ENCODE measurements at places on chromosomes 11 and 22.

DNA sequence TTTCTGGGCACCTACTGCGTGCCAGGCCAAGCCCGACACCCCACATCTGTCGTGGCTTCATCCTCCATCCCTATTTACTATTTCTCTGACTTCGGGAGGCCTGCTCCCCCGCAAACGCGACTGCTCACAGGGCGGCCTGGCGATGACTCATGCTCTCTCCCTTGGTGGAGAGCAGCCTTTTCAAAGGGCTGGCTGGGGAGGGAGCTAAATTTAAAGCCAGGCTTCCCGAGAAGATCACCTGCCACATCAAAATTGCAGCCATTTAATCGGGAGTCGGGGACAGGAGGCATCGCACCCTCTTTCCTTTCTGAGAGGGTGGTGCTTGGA, 24.9 kb upstream of the SHISAL1 start:
- no peak for DNase-seq

DNA sequence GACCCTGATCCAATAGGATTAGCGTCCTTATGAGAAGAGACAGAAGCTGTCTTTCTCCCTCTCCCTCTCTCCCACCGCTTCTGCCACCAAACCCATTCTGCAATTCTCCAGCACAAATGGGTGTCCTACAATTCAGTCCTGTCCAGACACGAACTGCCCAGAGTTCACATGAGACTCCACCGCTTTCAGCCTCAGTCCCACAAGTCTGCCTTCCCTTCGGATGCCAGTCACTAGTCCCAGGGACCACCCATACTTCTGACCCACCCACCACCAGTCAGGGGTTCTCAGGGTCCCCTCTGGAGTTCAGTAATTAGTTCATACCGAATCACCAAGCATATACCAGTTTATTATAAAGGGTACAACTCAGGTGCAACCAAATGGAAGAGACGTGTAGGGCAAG, 73.6 kb downstream of the TRIM29 start:
- no peak for DNase-seq

- DNase-seq: no peak
These were observed 1232.8 kb downstream of the TBC1D22A start for GRCh38 chr22:47995264-47995627.

DNA sequence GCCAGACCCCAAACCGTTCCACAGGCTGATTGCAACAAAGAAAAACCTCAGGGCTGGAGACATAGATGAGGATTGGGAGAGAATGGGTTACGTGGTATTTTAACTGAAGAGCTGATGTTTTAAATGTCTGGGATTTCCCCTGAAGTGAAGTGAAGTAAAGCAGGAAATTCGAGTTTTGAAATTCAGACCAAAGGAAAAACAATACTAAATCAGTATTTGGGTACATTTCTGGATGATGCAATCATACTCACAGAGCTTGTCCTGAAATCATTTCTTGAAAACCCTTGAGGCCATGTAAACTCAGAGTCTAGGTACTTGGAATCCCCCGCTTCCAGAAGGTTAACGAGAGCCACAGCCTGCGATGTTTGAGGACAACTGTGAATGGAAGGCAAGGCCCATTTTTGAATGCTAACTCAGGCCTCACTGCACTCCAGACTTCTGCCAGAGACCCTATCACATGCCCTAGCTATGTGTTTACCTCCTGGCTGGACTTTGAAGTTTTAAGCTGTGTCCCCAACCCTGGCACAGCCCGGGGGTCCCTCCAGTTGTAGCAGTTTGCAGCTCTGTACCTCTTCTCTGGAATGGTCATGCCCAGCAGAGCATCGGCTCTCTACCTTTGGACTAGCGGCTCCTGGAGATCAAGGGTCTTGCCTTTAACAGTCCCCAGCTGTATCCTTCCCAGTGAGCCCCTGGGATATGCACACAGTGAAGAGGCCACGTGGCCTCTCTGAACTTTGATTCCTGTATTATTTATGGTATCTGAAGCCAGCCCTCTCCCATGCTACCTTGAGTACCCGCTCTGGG, 5.4 kb upstream of the FTH1 start:
- no peak for DNase-seq

GRCh38 chr11:133024301-133024700, 508.0 kb downstream of the OPCML start:
- DNase-seq: no peak

GRCh38 chr11:118059246-118059940, 17.5 kb upstream of the TMPRSS4 start:
- peak; percentile 38 for DNase-seq

DNA sequence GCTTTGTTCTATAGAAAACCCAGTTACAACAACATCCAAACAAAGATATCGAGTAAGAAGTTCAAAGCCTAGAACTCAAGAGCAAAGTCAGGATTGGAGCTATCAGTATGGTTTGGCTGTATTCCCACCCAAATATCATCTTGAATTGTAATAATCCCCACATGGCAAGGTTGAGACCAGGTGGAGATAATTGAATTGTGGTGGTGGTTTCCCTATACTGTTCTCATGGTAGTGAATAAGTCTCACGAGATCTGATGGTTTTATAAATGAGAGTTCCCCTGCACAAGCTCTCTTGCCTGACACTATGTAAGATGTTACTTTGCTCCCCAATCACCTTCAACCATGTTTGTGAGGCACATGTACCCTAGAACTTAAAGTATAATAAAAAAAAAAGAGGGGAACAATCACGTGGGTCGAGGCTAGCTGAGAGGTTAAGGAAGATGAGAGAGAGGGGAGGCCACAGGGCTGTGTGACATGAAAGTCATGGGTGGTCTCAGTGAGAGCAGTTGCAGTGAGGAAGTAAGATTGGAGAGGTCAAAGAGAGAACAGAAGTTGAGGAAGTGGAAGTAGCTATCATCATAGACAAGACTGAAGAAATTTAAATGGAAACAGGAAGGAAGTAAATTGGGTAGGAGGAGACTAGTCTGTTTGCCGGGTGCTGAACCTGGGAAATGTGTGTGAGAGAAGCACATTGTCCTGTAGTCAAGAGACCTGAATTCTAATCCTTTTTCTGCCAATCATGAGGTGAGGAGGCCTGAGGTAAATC, 80.1 kb upstream of the CD44 start:
- no peak for DNase-seq

DNA sequence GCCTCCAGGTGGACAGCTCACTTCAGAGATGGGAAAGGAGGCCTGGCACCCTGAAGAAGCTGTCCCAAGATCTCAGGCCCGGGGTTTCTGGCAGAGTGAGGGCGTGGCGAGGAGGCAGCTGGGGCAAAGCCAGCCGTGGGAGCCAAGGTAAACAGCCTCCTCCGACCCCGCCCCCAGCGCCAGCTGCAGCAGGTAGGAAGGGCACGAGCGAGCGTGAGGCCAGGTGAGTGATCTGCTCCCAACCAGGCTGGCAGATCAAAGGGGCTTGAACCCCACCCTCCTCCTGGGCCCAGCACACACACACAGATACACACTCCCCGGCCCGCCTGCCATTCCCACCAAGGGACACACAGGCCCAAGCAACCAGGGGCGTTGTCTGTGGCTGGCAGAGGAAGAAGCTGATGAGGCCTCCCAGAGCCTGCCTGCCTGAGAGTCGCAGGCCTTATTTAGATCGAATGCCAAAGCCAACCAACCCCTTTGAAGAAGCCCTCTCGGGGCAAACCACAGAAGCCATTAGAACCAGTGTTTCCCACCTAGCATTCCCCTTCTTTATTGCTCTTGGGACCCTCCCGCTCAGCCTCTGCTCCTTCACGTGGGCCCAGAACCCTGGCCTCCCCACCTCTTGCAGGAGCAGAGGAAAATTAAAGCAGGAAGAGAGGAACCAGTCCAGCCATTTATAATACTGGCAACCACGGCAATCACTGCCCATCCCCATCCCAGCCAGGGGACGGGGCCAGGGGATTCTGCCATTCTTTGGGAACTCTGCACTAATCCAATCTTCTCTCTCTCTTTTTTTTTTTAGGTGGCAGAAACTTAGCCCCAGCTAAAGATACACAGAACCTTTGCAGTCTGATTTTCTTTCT, 5.0 kb downstream of the PDGFB start:
- DNase-seq: no peak

- no peak for DNase-seq
These were observed 1.8 kb upstream of the SLC15A3 start for GRCh38 chr11:60953781-60954180.

DNA sequence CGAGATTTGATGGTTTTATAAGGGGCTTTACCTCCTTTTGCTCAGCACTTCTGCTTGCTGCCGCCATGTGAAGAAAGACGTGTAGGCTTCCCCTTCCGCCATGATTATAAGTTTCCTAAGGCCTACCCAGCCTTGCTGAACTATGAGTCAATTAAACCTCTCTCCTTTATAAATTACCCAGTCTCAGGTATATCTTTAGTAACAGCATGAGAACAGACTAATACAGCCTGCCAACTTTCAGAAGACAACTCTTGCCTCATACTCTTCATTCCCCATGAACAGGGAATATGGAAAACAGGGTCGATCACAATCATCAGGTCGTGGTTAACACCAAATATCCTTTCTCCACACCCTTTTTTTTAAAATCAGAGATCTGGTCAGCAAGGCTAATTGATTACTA, 83.0 kb downstream of the MPPED2 start:
- DNase-seq: no peak

GRCh38 chr11:44404736-44405395, 94.9 kb upstream of the ALX4 start:
- no peak for DNase-seq

GRCh38 chr11:76838678-76839068, 22.0 kb upstream of the ACER3 start:
- no peak for DNase-seq

GRCh38 chr22:46139895-46140350, 10.4 kb upstream of the PPARA start:
- no peak for DNase-seq

DNA sequence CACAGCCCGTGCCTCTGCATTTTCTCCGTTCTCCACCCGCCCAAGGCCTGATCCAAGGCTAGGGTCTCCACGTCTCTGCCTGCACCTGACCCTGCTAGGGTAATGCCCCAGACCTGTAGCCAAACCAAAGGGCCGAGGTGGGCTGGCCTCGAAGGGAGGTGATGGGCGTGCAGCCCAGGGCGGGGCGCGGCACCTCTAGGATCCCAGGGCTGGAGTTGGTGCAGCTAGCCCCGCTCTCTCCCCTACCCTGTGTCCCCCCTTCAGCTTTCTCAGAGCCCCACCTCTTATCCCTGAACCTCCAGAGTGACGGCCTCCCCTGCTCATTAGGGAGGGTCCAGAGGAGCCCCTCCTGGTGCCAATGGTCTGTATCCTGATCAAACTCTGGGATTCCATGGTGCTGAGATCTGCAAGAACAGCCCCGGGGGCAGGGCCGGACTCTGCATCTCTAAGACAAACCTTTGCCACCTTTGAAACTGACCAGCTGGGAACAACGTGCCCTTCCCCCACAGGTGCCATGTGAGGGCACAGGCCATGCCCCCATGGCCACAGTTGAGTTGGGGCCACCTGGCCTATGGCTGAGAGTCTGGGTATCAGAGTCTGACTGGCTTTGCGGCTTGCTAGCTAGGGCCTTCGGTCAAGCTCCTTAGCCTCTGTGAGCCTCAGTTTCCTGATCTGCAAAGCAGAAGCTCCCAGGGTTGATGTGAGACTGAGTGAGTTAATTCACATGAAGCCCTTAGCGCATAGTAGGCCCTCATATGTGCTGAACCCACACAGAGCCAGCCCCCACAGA, 23.1 kb upstream of the CBX7 start:
- no peak for DNase-seq

GRCh38 chr11:96241331-96241841, 101.6 kb downstream of the MAML2 start:
- DNase-seq: no peak

GRCh38 chr22:36326178-36327161, 61.3 kb downstream of the MYH9 start:
- no peak for DNase-seq

DNA sequence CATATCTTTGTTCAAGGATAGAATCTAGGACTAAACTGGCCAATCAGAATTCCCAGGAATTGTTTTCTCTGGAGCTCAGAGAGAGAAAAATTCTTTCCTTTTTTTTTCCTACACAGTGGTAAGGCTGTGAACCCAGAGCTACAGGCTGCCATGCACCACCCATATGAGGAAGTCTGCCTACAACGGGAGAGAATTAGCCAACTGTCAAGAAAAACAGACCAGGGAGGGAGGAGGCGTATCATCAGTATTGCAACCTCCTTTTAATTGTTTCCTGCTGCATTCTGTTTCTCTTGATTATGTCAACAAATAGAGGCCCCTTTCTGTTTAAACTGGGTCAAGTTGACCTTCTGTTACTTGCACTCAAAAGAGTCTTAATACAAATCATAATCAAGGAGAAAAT, 176.5 kb upstream of the UBASH3B start:
- DNase-seq: no peak

DNA sequence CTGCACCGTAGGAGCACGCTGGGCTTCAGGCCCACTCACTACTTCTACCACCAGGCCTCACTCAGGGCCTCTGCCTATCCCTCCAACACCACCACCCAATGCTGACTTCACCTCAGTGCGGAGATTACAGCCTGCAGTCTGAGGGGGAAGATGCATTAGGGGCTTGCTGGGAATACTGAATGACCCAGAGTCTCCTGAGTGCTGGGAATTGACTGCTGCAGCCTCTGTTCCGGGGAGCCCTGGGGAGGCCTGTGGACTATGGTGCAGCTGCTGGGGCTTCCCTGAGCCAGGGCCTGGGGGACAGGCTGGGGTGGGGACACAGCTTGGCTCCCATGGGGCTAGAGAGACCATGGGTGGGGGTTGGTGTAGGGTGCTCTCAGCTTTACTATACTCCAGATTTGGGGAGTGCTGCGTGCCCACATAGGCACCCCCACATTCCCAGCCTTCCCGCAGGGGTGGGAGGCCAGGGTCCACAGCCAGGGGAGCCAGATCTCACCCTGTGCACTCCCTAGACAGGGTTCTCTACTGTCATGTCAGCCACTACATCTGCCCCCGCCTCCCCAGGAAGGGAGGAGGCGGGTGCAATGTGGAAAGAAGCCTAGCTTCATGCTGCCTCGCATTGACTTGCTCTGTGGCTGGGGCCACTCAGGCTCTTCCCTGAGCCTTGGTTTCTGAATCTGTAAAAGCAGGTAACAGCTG, 44.4 kb downstream of the GDPD5 start:
- no peak for DNase-seq

GRCh38 chr11:64672875-64673274, 50.1 kb downstream of the NRXN2 start:
- DNase-seq: no peak

DNA sequence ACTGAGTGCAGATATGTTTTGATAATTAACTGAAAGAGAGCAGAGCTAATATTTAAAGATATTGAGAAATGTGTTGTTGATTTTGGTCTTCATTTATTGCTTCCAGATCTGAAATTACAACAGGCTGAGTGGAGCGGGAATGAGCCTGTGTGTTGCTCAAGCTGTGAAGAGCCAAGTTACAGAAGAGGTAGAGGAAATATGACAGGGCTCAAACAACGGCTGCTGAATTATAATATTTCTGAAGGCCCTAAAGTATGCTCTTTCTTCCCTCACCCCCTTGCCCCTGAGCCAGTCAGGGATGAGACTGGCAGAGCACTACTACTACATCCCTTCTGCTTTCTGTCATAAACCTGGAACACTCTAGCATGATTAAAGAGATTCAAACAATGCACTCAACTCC, 115.6 kb downstream of the FANCF start:
- no peak for DNase-seq

DNA sequence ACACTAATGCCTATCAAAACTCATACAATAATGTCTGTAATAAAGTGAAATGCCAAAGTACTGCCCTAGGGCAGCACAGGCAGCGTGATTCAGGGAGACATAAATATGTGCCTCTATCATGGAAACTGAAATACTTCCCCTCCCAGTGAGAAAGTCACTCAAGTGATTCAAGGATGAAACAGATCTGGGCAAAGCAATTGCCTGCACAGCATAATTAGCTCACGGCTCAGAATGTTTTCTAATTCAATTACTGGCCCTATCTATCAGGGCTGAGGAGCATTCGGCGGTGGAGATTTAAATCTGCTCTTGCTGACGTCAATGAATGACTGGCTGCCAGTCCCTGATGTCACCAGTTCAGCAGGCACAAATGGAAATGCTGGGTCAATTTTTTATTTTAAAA, 27.7 kb upstream of the PPP2R1B start:
- DNase-seq: no peak
